ENCODE measurements at places on chromosomes 2 and 18.

- peak; percentile 62 for DNase-seq
These were observed 16.3 kb upstream of the RMND5A start for GRCh38 chr2:86703704-86704361.

- DNase-seq: no peak
These were observed 25.3 kb downstream of the DYNAP start for GRCh38 chr18:54616220-54616848.

- no peak for DNase-seq
These were observed 361.8 kb downstream of the RND3 start for GRCh38 chr2:150125708-150126107.

DNA sequence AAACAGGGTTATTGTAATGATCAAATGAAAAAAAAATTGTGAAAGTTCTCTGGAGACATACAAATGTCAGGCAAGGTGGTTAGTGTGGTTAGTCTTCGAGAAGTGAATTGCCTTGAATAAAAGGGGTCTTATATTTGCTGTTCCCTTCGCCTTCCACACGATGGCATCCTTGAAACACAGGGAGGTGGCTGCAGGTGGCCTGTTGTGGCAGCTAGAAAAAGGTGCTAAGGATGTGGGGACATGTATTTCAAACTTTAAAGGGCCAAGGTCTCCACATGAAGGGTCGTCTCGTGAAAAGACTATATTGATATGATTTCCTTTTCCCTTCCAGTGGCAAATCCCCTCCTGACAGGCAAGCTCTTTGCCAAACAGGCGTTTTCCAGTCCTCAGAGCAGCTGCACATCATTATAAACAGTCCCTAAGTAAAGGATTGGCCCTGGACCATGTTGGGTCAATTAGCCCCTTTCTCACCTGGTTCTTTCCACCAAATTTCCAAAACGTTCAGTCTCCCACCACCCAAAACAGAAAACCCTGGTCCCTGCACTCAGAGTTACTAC, 68.5 kb downstream of the COPS8 start:
- DNase-seq: peak; percentile 53

- DNase-seq: no peak
These were observed 341.4 kb downstream of the ZNF516 start for GRCh38 chr18:76153691-76154090.

DNA sequence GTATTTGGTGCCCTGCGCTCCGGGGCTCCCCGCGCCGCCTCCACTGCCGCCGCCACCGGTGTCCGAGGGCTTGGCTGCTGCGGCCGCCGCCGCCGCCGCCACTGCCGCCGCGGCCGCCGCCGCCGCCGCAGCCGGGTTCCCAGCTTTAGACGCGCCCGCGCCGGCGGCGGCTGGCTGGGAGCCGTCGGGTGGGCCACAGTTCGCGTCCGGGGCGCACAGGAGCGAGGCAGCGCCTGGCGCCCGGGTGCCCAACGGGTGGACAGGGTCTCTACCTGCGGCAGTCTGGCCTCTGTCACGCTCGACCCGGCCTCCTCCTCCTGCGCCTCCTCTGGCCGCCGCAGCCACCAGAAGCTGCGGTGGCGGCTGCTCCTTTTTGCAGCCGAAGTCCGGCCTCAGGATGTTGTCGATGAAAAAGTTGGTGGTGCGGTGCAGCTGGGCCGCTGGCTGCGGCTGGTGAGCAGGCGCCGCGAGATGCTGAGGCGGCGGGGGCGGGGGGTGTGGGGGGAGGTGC, 951 bp downstream of the EN1 start:
- DNase-seq: no peak

- DNase-seq: peak; percentile 80
These were observed 16.5 kb downstream of the TWIST2 start for GRCh38 chr2:238864207-238865014.

Measured in testis (tissue), 5 donors.